DMS79 (cell line): ENCODE measurements at places on chromosomes 4 and X.

DNA sequence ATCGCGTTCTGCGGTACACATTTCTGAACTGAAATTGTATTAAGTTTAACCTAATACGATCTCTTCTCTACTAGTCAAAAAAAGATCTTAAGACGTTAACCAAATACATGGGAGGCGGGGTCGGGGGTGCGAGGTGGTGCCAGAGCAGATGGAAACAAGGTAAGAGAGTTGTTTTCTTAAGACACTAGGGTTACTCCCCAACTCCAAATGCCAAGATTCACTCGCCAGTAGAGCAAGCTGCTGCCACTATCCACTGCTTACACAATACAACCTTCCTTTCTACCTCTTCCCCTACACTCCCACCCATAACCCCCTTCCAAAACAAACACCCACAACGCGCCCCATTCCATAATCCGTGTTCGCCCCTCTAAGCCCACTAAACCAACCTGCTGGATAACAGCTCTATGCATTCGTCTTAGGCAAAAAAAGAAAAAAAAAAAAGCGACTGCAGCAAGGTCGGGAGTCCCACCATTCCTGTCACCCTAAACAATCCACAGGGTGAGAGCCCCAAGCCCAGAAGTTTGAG is 1.3 kb downstream of the LCORL start:
- no peak for DNase-seq

GRCh38 chr4:5941601-5942000 is 48.7 kb upstream of the CRMP1 start:
- DNase-seq: peak; percentile 41

DNA sequence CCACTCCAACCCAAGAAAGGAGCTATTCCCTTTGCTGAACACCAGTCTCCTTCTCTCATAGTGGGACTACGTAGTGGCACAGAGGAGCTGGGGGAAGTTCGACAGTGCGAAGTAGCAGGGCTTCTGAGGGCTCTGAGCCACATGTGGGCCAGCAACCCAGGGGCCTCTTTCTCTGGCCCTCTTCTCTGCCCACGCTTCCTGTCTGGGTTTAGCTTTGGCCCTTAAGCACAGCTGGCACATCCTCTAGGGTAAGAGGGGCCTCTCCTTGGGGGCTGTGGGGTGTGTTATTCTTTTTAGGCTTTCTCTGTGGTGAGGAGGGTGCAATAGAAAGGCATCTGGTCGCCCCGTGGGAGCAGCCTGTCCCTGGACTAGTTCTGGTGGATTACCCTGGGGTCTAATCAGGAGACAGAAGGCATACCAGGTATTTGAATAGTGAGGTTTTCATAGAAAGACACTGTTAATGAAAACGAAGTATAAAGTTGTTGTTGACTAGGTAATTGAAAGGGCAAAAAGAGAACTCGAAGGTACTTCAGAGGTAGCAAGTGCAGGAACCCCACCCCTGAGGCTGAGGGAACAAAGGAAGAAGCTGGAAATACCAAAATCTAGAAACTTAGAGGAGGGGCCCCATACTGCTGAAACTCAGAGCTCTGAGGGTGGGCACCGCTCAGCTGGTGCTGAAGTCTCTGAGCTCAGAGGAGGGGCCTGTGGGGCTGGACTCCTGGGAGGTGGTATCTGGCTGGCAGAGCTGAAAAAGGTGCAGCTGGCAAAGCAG is 151.9 kb upstream of the RPS6KA3 start:
- no peak for DNase-seq

- no peak for DNase-seq
Observed at GRCh38 chrX:33721927-33722326, 410.2 kb downstream of the FAM47A start.

GRCh38 chr4:73311428-73311827 is 52.8 kb upstream of the ANKRD17 start:
- DNase-seq: no peak

- no peak for DNase-seq
Observed at GRCh38 chr4:120317713-120318112, 251.1 kb upstream of the MAD2L1 start.

DNA sequence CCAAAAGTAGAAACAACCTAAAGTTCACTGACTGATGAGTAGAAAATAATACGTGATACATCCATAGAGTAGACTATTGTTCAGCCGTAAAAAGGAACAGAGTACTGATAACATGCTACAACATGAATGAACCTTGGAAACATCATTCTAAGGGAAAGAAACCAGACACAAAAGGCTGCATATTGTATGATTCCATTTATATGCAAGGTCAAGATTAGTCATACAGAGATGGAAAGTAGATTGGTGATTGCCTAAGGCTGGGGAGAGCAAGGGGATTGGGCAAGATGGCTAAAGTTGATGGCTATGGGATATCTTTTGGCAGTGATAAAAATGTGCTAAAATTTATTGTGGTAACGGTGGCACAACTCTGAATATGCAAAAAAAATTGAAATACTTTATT is 209.1 kb downstream of the RELL1 start:
- no peak for DNase-seq

DNA sequence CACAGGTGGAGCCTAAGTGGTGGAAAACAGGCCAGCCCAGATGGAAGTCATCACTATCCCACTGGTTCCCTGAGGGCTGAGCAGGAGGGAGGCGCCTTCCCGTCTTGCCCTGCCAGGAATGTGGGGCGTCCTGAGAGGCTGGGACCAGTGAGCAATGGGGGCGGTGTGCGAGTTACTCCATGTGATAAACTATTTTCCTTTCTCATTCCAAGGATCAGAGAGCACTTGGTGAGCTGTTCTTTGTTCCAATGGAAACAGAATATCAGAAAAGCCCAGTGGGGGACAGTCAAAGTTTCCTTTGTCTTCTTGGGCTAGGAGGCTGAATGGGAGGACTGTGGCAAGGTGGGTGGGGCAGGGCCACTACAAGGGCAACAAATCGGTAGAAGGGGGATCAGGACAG is 86.2 kb downstream of the NHSL2 start:
- DNase-seq: no peak

- DNase-seq: no peak
Observed at GRCh38 chr4:14800977-14801376, 201.3 kb upstream of the CPEB2 start.

GRCh38 chr4:147594107-147594506 is 23.1 kb upstream of the TMEM184C start:
- DNase-seq: no peak

- DNase-seq: no peak
Observed at GRCh38 chrX:7771788-7772438, 71.1 kb upstream of the VCX start.

GRCh38 chr4:145132511-145133098 is 34.5 kb downstream of the ABCE1 start:
- DNase-seq: no peak

DNA sequence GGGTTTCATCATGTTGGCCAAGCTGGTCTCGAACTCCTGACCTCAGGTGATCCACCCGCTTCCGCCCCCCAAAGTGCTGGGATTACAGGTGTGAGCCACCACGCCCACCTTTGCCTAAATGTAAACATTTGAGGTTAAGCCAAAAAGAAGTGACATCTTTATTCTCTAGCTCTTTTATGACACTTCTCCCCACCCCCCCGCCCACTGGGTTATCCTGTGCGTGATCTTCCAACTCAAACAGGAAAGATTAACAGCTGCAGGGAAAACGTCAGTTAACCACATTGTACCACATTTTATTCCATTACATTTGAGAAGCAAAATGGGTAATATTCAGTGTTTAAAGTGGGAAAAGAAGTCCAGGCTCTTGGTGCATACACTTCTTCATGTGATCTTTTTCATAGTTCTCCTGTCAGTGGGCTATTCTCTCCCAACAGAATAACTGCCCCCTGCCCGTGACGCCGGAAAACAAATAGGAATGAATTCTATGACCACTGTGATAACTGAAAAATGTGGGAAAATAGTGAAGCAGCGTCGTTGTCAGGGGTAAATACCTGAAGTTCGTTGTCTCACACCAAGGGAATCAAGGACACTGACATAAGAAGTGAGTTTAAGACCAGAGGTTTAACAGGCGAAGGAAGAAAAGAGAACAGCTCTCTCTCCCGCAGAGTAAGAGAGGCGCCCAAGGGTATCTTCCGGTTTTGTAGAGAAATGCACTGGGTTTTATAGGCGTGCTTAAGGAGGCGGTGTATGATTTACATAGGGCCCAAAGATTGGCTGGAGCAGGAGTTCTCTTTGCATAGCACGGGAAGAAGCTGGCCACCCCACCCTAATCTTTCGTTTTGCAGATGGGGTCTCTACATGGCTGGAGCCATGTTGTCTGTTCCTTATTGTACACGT is 9.7 kb upstream of the SRD5A3 start:
- DNase-seq: no peak

DNA sequence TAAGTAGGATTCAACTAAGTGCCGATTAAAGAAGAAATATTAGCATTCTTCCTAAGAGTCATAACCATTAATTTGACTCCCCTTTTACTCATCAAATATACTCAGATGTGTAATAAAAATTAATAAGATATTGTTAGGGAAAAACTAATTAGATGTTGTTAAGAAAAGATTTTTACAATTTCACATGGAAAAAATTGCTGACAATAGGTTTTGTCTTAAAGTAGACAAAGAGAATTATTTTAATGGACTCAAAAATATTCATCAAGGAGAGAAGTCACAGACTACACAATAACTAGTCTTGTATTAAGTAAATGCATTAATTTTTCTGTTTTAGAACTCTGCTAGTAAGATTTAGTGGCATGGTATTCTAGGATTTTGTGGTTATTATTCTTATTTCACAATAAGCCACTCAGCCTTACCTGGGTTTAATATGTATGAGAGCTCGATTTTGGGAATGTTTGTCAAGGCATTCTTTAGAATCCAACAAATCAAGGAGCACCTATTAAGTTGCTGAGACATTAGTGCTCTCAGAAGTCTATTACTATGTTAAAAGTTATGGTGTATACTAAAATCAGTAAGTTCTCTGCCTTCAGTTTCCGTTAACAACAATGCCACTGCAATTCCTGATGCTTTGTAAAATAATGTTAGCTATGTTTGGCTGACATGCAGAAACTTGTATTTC is 110.2 kb upstream of the UGT8 start:
- DNase-seq: no peak

DNA sequence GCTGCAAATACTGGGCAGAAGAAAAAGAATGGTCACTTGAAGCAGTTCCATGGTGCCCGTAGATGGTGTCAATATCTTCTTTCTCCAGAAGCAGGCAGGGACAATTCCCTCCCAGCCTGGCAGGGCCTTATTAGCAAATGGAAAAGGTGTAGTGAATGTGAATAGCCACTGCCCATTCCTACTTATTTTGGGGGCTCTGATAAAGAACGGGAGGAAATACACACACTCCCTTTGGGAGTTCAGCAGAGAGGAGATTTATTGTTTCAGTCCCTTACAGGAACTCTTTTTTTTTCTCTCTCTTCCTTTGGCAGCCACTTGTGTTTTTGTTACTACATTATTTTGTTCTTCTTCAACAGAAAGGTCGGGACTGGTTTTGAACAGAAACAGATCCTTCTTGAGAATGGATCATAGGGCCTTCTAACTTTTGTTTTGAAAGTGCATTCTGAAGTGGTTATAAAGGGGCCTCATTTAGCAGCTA is at the start of gene EMCN:
Gene EMCN (minus strand): TSS at position 159 of the 478 bp plus-strand sequence. CDS start 108 bp downstream, at position 51.
- no peak for DNase-seq

GRCh38 chr4:55032788-55033187 is 92.6 kb downstream of the KDR start:
- DNase-seq: no peak

DNA sequence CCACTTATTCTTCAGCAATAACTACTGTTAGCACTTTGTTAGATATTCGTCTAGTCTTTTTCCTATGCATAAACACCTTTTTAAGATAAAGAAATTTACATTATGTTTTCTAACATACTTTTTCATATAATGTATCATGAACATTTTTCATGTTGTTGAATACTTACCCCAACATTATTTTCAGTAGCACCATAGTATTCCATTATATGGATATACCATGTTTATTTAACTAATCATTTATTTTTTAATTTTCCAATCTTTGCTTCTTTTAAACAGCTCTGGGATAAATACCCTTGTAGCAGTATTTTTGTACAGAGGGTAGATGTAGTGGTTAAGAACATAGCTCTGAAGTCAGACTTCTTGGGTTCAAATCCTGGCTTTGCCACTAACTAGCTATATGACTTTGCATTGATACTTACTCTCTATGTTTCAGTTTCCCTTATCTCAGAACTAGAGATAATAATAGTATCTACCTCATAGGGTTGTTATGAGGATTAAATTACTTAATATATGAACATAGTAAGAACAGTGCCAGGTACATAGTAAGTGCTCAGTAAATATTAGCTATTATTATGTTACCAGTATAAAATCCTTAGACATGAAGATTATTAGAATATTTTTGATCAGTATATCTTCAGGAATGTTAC is 11.3 kb downstream of the EXOC1 start:
- DNase-seq: no peak

- DNase-seq: no peak
Observed at GRCh38 chr4:13542577-13543031, 1.7 kb downstream of the NKX3-2 start.

DNA sequence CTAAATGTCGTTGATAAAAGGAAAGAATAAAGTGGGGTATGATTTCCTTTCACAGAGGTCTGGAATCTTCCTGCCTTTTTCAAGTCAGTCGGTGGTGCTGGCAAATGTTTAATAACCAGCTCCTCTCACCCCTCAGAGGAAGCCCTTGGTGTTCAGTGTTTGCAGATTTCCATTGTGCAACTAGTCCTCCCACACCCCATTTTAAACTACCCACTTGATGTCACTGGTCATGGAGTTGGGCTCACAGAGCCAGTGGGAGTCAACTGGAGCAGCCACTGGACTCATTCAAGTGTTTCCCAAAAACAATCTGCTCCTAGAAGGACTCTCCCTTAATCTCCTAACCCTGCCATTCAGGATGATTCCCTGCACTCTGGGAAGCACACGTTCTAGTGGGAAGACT is 149.2 kb downstream of the PTTG2 start:
- no peak for DNase-seq

DNA sequence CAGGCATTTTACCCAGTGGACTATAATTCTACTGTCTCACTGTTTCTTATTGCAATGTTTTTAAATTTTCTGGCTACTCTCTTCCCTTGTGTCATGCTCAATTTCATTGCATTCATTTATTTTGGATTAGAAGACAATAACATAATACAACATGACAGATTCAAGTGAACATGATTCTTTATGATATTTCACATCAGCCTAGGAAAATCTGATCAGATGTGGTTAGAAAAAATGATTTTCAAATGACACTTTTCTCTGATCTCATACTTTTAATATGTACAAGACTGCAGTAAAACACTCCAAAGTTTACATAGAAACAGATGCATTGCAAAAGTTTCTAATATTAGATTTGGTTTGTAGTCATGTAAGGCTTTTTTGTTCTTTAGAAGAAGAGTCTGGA is 586.0 kb downstream of the ACTRT1 start:
- no peak for DNase-seq

GRCh38 chr4:78520808-78521226 is 30.8 kb upstream of the ANXA3 start:
- DNase-seq: no peak

DNA sequence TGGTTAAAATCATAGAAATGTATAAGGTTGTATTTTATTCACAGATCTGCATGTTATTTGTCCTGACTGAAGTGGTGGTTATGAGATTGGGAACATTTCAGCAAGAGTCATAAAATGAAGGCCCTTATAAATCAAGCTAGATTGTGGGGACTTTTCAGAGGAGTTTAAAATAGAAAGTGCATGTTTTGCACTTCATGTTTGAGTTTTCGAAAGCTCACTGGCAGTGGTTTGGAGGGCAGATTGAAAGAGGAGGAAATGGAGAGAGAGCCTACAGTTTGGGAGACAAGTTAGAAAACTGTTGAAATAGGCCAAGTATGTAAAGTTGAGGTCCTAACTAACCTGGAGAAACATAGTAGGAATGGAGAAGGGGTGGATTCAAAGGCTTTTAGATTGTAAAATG is 124.9 kb downstream of the KDM6A start:
- no peak for DNase-seq
